ENCODE measurements at places on chromosomes 5 and 9.
A peak's percentile ranks its signal among the peaks of the same experiment; 100 is the strongest.

DNA sequence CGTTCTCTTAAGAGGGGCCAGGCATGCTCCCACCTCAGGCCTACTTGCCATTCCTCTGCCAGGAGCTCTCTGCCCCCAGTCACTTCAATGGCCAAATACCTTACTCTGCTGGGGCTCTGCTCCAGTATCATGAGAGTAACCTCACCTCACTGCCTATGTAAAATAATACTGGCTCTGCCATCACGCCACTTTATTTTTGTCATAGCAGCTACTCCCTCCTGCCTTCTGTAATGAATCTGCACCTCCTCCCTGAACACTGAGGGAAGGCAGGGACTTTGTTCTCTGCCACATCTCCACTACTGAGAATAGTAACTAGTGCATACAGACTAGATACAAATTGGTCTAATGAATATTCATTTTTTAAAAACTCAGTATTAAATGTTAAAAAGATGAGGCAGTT lies 33.8 kb downstream of the MACROH2A1 start:
- no peak for DNase-seq

DNA sequence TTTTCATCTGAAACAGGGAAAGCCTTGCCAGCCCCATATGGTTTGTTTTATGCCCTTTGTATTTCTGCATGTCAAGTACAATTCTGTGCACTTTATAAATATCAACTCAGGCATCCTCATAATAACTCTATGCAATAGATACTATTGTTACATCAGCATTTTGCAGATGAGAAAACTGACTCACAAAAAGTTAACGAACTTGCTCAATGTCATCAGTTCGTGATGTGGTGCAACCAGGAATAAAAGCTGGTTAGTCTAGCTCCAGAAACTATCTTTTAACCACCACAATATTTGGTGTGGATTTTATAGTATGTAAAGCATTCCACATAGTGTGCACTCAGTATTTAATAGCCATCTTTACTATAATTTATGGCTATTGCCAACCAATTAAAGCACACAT lies 134.9 kb downstream of the MRPS30 start:
- DNase-seq: no peak

GRCh38 chr5:163730206-163730756 lies 224.9 kb downstream of the MAT2B start:
- DNase-seq: peak; percentile 43

GRCh38 chr5:3511519-3511918 lies 84.1 kb upstream of the IRX1 start:
- no peak for DNase-seq

Measured in dermis microvascular lymphatic vessel endothelial cell (primary cell).